ENCODE measurements at places on chromosomes 5 and 9.

- no peak for DNase-seq
These were observed 200.4 kb upstream of the SLC24A2 start for GRCh38 chr9:19989213-19989612.

DNA sequence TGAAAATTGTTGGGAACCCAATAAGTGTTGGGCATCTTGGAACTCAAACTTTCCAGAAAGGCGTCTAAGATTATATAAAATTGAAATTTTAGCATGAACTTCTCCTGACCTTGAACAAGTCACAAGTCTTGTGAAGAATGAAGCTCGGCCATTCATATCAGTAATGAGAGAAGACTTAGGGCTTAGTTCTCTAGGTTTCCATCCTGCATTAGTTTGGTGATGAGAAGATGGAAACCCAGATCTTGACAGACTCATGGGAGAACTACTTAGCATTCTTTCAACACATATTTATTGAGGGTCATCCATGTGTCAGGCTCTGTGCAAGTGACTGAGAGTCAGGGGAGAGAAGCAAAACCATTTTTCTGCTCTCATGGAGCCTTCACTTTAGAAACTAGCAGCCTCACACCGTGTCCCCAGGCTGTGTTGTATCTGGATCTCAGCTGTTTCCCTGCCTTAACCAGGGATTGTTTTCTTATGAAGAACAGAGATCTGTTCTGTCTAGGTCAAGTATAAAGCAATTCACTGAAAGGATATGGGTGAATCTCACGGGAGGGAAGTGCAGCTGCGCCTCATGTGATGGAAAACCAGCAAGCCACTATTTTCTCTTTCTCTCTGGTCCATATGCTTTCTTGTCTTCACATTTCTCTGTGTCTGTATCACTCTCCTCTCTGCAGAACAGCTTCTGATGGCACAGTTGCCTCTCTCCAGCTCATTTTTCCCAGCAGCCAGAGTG, 3.4 kb downstream of the GARNL3 start:
- DNase-seq: no peak

- no peak for DNase-seq
These were observed 3.7 kb downstream of the ROPN1L start for GRCh38 chr5:10445352-10445751.

GRCh38 chr9:7377489-7377888, 422.1 kb downstream of the DMAC1 start:
- no peak for DNase-seq

- DNase-seq: no peak
These were observed 17.6 kb downstream of the SLCO6A1 start for GRCh38 chr5:102481054-102481715.

DNA sequence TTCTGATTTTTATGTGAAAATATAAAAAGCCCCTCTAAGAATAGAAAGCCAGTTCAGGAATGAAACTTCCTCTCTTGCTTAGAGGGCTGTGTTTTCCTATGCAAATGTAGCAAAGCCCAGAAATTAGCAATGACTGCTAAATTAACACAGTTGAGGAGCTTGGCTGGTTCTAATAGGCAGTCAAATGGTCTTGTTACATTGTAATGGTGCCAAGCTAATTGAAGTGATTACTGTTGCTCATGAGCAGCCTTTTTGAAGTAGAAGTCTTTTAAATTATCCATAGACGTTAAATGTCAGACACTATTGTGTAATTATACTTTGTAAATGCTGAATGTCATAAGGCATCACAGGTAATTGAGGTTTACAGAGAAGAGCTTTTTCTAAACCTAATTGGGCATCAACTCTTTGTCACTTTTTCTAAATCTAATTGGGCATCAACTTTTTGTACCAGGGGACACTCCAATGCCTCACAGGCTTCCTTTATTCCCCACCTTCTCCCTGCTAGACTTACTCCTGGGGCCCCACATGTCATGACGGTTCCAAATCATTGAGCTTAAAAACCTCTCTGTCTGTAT, 229.1 kb downstream of the PSAT1 start:
- DNase-seq: no peak

DNA sequence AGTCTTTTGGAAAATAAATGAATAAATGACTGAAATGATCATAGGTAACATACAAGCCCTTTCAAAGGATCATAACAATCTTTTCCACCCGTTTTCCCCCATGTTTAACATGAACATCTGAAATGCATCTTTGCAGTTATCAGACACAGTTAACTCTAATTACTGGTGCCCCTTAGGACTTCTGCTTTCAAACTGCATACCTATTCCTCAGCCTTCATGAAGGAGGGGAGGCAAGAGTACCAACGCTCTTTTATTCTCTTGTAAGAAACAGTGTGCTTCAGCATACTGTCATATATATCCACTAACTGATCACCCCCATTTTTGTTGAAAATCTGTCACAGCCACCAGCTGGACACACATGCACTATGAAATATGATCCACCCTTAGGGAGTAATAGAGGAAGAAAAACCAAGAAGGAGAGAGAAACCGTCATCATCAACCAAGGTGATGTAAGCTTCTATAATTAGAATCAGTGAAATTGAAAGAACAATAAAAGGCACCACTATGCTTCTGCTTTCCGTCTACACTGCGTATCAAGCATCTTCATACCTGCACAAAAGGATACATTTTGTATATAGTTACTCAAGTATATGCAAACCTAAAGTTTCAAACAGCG, 98.7 kb downstream of the RAPGEF6 start:
- DNase-seq: no peak

GRCh38 chr5:75716715-75717081, 539 bp downstream of the POC5 start:
- no peak for DNase-seq

DNA sequence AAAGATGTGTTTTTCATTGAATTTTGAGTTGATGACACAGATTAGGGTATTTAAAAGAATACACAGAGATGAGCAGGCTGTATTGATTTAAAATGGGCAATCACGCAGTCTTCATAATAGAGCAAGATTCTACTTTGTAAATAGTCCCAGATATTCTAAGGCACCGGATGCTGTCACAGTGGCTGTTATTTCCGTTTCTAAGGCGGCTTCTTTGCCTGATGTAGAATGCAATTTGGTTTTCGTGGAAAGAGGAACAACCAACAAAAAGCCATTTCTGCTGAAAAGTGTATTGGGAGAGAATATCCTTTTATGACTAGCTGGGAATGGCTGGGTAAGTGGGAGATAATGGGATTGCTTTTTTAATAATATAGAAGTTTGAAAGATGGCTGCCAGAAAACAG, 17.5 kb downstream of the PRKACG start:
- DNase-seq: no peak

DNA sequence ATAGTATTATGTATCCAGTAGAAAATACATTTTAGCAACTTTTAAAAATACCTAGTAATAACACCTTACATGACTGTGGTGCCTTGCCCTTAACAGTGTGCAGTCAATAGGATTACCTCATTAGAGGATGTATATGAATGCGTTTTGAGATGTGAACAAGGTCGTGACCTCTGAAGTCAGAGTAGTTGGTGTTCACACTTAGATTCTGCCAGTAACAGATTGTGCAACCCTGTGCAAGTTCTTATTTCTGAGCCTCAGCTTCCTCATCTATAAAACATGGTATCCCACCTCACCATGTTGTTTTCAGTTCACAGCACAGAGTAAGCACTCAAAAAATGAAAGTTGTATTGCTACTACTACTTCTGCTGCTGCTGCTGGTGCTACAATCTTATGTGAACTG, 347.3 kb downstream of the KDM4C start:
- DNase-seq: no peak

GRCh38 chr5:72785801-72786200, 30.7 kb upstream of the TNPO1 start:
- no peak for DNase-seq

GRCh38 chr5:116880601-116881000, 306.0 kb upstream of the SEMA6A start:
- DNase-seq: no peak

- no peak for DNase-seq
These were observed 239.8 kb downstream of the EPB41L4A start for GRCh38 chr5:112179290-112179689.

- DNase-seq: no peak
These were observed 2.0 kb upstream of the CEP72 start for GRCh38 chr5:610011-610743.

DNA sequence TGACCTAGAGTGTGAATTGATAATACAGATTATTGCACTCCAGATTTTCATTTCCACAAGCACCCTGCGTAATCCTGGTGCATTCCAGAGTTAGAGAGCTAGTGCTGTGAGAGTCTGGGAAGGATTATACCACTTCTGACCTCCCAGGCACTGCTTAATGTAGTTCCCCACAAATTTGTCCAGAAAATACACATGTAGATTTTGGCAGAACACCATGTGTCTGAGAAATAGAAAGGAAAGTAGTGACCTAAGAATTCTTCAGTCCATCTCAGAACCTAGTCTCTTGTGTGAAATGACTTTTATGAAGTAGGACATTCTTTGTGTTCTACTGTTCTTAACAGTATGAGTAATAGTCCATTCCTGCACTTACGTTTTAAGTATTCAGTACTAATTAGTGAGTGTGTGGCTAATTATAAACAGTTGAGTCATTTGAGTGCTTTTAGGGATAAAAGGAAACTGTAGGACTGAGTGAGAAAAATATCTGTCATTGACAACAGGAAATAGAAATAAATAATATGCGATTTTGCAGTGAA, 27.8 kb upstream of the PTPDC1 start:
- no peak for DNase-seq

- no peak for DNase-seq
These were observed 116.1 kb upstream of the SPOCK1 start for GRCh38 chr5:137615171-137615775.

DNA sequence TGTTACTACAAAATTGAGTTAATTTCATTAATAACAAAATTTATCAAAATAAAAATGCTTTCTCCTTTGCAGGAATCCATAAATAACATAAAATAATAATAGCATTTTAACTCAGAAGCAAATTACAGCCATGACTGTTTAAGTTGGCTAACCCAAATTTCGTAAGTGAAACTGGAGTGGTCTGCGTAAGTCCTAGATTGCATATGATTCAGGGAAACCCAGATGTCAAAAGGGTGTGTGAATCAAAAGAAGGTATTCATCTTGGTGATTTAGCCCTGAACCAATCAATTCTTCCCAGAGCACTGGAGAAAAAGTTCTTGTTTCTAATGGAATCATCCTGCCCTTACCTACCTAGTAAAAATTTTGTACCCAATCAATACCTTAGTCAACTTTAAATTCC, 547.6 kb downstream of the RAB3C start:
- no peak for DNase-seq

GRCh38 chr5:131264451-131265099, 722 bp downstream of the CDC42SE2 start:
- peak; percentile 40 for DNase-seq

GRCh38 chr5:30878296-30878695, 315.2 kb upstream of the CDH6 start:
- no peak for DNase-seq

GRCh38 chr9:73805111-73805510, 653.4 kb downstream of the ANXA1 start:
- DNase-seq: no peak

DNA sequence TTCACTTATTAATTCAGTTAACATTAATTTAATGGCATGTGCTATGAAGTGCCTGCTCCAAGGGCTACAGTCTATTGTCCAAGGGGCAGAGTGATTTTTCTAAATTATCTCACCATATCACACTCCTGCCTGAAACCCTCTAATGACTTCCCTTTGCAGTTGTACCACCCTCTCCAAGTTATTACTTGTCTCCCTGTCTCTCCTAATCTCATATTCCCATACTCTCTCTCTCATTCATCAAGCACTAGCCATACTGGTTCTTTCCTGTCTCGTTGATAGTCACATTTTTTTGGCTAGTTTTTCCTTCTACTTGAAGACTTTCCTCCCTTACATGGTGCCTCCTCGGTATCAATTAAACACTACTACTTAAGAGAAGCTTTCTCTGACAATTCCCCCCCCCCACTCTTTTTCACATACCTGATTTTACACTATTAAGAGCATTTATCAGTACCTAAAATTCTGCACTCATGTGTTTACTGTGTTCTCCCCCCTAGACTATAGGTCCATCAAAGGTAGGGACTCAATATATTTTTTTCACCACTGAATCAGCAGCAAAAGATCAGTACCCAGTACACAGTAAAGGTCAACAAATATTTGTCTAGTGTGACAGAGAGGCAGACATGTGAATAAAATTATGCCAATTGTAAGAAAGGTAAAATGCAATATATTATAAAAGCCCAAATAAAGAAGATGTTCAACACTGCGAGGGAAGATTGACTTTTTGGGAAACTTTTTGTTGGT, 19.0 kb downstream of the RICTOR start:
- no peak for DNase-seq
